ENCODE measurements at places on chromosomes 7 and 10.

DNA sequence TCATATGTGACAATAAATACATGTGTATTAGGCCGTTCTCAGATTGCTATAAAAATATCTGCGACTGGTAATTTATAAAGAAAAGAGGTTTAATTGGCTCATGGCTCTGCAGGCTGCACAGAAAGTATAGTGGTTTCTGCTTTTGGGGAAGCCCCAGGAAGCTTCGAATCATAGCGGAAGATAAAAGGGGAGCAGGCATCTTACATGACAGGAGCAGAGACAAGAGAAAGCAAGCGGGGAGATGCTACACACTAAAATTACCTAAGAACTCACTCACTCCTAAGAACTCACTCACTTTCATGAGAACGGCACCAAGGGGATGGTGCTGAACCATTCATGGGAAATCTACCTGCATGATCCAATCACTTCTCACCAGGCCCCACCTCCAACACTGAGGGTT lies 284.9 kb downstream of the OTUD1 start:
- DNase-seq = no peak

DNA sequence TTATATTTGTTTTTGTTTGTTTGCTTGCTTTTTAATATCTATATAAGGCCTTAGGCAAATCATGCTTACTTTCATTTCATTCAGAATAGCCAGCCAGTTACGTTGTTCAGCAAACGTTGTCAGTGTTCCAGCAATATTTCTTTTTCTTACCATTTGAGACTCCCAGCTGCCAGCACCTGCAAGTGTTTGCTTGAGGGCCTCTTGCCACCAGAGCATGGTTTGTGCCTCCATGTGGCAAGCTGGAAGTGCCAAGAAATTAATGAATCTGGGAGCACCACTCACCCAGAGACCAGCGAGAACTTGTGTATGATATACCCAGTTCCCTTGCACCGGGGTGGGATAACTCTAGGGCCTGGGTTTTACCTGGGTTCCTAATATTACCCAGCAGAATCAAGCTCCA lies 177.1 kb upstream of the CSTF2T start:
- no peak for DNase-seq

DNA sequence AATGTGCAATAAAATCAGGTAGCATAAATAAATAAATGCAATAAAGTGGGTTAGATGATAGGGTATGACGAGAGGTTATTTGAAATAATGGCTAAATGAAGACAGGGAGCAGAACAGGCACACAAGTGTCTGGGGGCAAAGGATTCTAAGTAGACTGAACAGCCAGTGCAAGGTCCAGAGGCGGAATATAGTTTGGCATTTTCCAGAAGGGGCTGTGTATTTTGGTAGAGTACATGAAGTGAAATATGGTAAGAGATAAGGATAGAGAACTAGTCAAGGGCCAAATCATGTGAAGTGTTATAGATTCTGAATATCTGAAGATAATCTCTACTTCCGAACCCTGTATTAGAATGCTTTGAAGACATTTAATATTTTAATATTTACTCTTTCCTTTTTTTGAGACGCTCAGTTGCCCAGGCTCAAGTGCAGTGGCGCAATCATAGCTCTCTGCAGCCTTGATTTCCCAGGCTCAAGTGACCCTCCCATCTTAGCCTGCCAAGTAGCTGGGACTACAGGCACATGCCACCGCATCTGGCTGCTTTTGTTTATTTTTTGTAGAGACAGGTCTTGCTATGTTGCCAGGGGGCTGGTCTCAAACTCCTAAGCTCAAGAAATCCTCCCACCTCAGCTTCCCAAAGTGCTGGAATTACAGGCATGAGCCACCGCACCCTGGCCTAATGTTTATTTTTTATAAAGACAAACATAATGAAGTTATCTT lies 44.4 kb upstream of the CD36 start:
- no peak for DNase-seq

GRCh38 chr7:130009848-130010688 lies 41.1 kb downstream of the ZC3HC1 start:
- DNase-seq = peak; percentile 60

DNA sequence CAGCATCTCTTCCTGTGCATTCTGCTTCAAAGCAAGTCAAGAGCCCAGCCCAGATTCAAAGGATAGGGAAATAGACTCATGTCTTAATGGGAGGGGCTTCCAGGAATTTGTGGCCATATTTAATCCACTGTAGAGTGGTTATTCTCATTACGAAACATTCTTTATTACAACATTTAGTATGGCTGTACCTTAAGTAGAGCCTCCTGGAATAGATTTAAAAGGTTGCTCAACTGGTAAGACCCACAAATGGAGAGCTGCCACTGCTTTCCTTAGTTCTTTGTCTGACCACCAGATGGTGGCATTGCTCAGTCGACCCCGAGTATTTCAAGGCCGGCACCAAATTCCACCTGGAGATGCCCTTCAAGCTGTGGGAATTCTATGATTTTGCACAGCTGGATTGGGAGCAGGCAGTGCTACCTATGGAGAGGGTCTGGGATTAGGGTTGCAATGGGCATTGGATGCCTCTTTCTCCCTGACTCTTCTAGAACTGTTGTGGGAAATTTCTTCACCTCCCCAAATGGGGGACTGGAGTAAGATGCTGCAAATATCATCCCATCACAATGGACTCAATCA lies 102.2 kb downstream of the RBM20 start:
- peak; percentile 75 for DNase-seq

DNA sequence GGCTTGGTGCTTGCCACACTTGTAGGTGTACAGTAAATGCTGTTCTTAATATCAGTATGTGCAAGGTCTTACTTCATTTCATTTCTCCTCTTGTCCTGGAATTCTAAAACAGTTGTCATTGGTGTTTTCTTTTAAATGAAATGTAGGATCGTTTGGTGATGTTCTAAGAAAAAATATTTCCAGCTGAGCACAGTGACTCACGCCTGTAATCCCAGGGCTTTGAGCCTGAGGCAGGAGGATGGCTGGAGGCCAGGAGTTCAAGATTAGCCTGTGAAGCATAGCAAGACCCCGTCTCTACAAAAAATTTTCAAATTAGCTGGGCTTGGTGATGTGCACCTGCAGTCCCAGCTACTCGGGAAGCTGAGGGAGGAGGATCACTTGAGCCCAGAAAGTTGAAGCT lies 32.6 kb upstream of the ELN start:
- DNase-seq = no peak

- no peak for DNase-seq
Measured at GRCh38 chr7:35267411-35267810, 13.5 kb upstream of the TBX20 start.

DNA sequence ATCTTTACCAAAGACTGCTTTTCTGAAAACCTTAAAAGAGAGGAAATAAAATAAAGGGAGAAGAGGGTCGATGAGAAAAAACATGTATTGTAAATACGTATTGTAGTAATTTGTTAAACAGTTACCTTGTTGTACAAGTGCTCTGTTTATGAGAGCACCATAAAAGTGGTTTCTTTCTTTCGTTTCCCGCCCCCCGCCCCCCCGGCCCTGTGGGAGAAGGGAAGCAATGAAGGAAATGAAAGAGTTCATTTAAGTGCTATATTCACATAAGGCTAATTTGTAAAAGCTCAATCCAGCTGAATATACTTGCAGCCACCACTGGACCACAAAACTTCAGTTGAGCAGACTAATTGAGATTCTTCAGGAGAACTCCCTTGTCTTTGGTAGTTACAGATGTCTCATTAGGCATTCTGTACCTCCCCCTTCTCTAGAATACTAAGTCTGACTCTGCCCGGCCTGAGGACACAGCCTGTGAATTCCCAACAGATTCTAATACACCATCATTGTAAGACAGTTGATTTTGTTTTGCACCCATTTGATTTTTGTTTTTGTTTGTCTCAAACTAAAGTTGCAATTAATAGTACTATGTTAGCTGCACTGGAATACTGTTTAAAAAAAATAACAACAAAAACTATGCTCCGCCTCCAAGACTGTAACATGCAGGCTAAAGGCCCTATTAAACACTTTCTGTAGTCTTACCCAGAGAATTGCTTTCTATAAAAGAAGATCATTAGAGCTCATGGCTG lies 124.9 kb downstream of the ARHGAP12 start:
- DNase-seq = no peak

GRCh38 chr10:129344731-129345355 lies 122.2 kb upstream of the MGMT start:
- no peak for DNase-seq

DNA sequence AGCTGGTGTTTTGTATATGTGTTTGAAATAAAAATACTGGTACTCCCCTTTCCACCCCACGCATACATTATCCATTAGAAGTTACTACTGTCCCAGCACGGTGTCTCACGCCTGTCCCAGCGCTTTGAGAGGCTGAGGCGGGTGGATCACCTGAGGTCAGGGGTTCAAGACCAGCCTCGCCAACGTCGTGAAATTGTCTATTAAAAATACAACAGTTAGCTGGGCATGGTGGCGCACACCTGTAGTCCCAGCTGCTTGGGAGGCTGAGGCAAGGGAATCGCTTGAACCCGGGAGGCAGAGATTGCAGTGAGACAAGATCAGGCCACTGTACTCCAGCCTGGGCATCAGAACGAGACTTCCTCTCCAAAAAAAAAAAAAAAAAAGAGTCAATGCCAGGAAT lies 2.7 kb downstream of the HBP1 start:
- DNase-seq = peak; percentile 46

- DNase-seq = no peak
Measured at GRCh38 chr7:20650782-20651181, 35.3 kb downstream of the ABCB5 start.

DNA sequence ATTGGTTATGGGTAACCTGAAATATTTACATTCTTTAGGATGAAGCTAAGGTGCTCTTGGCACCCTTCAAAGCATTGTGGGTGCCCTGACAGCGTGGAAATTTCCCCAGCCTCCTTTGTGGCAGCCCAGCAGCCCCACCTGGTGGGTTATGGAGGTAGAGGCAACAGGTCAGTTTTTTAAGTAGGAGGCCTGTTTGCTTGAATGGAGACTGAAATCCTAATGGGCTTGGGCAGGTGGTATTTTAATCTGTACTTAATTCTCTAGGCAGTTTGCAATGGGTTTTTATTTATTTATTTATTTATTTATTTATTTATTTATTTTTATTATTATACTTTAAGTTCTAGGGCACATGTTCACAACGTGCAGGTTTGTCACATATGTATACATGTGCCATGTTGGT lies 139.4 kb downstream of the EPC1 start:
- no peak for DNase-seq

GRCh38 chr10:128709686-128710085 lies 583.5 kb upstream of the MKI67 start:
- no peak for DNase-seq

DNA sequence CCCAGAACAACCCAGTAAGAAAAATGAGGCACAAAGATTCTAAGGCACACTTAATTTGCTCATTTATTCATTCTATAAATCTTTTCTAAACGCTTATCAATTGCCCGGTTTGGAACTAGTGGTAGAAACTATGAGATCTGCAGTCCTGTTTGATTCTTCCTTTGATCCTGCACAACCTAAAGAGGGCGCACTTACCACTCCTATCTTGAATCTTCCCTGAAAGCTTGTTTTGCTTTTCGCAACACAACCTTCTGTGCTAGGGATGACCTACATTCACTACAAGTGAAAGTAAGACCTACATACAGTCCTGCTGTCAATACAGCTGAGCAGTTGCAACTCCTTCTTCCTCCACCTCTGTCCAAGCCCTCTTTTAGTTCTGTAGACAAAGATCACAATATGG lies 12.6 kb upstream of the ARL4A start:
- no peak for DNase-seq

DNA sequence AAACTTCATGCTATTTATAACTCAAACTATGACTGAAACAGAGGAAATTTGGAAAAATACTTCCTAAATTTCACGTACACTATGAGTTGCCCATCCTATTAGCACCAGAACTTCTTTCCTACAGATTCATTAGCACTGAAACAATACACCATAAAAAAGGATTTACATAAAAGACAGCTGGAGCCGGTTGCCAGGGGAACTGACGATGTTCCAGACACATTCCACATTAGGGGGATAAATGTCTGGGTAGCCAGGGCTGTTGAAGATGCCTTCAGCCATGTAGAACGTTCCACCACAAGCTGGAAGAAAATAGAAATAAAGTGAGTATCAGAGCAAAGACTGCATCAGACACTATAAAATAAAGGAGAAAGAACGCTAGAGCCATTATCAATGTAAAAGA lies 129.8 kb upstream of the RSU1 start:
- no peak for DNase-seq

DNA sequence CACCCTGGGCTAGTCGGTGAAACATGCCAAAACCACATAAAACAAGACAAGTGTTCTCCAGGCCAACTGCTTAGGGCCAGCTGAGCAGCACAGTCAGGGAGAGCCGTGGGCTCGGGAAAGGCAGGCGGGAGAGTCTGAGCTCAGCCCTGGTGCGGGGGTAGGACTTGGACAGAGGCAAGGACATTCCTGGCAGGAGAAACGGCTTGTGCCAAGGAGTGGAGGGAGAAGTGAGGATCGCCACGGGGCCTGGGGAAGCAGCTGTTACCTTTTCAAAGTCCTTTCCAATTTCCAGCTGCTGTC lies 4.2 kb downstream of the ELN start:
- peak; percentile 93 for DNase-seq

DNA sequence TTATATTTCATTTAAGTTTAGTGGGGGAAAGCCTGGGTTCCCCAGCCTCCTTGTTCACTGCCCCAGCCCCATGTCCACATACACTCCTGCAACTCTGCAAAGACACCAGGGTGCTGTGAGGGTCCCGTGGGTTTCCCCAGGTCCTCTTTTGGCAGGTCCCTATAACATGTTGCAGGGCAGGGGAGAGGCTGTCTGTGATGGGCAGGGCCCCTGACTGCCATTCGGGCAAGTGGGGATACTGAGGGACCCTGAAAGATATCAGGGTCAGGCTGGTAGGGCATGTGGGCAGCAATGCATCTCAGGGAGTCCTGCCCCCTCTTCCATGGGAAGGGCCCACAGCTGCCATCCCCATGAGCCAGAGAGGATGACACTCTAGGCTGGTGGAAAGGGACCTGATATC lies 28.4 kb downstream of the RASGEF1A start:
- peak; percentile 17 for DNase-seq

- DNase-seq = no peak
Measured at GRCh38 chr7:24962418-24962962, 17.5 kb downstream of the OSBPL3 start.

Data from sigmoid colon (tissue), 7 donors.